ENCODE measurements at places on chromosomes 4 and X.

- DNase-seq: no peak
These were observed 402.8 kb downstream of the AFF2 start for GRCh38 chrX:148903176-148903575.

DNA sequence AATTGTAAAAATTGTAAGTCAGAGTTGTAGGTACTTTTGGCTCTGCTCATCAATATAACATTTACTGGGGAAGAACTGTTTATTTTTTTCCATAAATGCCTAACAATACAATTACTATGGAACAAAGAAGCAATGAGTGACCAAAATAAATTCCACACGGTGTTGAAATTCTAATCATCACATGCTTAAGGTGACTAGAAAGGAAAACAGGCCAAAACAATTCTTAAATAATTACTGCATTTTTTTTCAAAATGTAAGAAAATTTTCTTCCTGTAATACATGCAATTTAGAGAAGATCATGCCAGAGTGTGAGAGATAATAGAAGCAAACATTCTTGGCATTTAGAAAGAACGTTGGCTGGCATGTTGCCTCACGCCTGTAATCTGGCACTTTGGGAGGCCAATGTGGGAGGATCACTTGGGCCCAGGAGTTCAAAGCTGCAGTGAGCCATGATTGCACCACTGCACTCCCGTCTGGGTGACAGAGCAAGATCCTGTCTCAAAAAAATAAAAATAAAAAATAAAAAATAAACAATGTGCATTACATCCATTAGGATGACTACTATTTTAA is 22.5 kb downstream of the C4orf46 start:
- DNase-seq: no peak

DNA sequence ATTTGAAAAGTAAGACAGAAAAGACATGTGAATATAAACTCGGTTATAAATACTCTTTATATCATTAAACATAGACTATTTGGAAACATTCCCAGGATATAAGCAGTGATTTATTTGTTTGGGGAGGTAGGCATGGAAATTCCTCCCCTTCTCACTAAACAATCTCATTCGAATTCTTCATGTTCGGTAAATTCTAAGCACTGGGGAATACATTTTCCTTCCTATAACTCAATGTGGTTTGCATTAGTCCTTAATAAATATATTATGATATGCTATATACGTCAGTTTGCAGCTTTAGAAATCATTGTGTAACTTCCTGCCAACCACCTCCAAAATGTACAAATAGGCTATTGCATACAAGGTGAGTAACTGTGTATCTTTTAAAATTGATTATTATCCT is 99.6 kb downstream of the UGT8 start:
- DNase-seq: no peak

GRCh38 chr4:1746919-1747602 is 25.7 kb downstream of the TACC3 start:
- no peak for DNase-seq

DNA sequence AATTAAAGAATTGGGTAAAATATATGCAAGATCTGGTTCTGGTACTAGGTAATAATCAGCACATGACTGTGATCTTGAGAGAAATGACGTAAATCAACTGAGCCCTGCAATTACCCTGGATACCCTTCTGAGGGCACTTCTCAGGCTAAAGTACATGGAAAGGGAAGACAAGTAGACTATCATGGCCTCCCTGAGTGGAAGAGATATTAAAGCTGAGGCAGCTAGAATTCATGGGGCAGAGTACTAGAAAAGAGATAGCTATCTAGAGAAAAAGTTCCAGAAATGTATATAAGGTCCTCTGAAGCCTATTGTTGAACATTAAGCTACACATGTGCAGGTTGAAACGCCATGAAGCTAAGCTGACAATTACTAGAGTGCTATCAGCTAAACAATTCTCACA is 249.6 kb downstream of the NKX6-1 start:
- no peak for DNase-seq

DNA sequence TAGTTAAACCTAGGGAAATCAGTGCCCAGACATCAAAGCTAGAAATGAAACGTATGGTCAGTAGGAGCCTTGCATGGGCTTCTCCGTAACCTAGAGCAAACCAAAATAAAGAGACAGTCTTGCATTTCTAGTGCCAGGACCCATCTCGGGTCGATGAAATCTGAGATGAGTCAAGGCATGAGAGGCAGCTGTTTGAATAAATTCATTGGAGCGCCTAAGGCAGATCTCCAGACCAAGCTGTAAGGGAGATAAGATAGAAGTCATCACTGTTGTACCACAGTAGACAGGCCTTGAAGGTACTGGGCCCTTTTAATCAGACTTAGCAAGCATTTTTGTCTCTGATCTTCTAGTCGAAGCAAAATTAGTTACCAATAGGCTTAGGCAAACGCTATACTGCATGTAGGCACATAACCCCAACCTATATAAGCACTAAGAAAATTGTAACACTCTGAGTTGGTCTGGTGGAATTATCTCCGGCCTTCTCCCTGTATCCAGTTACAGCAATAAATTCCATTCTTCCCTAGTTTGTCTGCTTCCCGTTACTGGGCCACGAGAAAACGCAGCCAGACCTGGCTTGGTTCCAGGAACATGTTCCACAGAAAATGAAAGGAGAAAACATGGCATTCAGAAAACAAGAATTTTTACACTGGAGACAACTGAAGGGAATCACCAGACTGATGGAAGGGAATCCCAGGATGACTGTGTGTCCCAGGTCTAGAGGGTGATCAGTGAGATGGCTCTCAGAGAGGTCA is 21.1 kb upstream of the PAPSS1 start:
- no peak for DNase-seq

GRCh38 chrX:136759968-136760367 is 20.8 kb downstream of the ARHGEF6 start:
- no peak for DNase-seq

- peak; percentile 72 for DNase-seq
These were observed 104.9 kb downstream of the FAM53A start for GRCh38 chr4:1579001-1579900.

GRCh38 chr4:2741626-2742025 is 14.5 kb downstream of the TNIP2 start:
- DNase-seq: no peak

- no peak for DNase-seq
These were observed 58.4 kb upstream of the TMEM150C start for GRCh38 chr4:82620126-82620735.

GRCh38 chr4:136441629-136442282 is 1090.5 kb downstream of the PCDH18 start:
- DNase-seq: no peak

GRCh38 chr4:129179276-129179675 is 83.3 kb downstream of the C4orf33 start:
- DNase-seq: no peak

GRCh38 chr4:10753856-10754402 is 69.4 kb upstream of the CLNK start:
- DNase-seq: no peak

Measured in A549 (cell line).